ENCODE measurements at places on chromosomes 13 and 19.
A peak's percentile ranks its signal among the peaks of the same experiment; 100 is the strongest.

- no peak for DNase-seq
These were observed 176.2 kb downstream of the FOXO1 start for GRCh38 chr13:40490086-40490758.

- no peak for DNase-seq
These were observed 33.3 kb downstream of the SUGP2 start for GRCh38 chr19:18999896-19000620.

DNA sequence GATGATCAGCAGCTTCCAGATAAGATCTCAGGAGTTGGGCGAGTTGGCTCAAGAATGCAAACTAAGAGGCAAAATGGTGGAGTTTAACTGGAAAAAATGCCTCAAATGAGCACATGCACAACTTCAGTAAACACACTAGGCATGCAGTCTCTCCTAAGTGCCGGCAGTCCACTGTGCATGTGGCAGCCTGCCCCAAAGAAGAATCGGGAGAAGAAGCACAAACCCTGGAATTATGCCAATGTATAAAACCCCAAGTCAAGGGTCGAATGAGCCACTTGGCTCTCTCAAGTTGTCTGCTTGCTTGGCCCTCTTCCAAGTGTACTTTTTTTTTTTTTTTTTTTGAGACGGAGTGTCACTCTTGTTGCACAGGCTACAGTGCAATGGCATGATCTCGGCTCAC lies 53.3 kb upstream of the SLITRK1 start:
- DNase-seq = no peak

DNA sequence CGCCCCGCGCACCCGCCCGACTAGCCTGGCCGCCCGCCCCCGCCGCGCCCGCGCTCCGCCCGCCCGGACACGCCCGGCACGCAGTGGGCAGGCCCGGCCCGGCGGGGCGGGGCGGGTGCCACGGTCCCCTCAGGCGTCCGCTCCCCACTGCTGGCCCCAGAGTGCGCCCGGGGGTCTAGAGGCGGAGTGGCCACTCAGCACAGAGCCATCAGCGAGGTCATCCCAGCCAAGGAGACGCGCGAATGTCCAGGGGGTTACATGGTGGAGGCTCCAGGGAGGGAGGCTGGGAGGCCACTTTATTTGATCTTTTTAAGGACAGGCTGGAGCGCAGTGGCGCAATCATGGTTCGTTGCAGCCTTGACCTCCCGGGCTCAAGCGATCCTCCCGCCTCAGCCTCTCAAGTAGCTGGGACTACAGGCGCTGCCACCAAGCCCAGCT lies 236 bp upstream of the TINCR start:
- no peak for DNase-seq

GRCh38 chr19:11798391-11799330 lies at the start of gene ZNF491:
ZNF491 (plus strand) TSS chr19:11798523; CDS start chr19:11805954, 7,431 bp downstream.
- DNase-seq = peak; percentile 87

- DNase-seq = no peak
These were observed at the start of gene APOE for GRCh38 chr19:44905437-44906160. APOE (plus strand) TSS chr19:44905796; CDS start chr19:44906625, 829 bp downstream.

DNA sequence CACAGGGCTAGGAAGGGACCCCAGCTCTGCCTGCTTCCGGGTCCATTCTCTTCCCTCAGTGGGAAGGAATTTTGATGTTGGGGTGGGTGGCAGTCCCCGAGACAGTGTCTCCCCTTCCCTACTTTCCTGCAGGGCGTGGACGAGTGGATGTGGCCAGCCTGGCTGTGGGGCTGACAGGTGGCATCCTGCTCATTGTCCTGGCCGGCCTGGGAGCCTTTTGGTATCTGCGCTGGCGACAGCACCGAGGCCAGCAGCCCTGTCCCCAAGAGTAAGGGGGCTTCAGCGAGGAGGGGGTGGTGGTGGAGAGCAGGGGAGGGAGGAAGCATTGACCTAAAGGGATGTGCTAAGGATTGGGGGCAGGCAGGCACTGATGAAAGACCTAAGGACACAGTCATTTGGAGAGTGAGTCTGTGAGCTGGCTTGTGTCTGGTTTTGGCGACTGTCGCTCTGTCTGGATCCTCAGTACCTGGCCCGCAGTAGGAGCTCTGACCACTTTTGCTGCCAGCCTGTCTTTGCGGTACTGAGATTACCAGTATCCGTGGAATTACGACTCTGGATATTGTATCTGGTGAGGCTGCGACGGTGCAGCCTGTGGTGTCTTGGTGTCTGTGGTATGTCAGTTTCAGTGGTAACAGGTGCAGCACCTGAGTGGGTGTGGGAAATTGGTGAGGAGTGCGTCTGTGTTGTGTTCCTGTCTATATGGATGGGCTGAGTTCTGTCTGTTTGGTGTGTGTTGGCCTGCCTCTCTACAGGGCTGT lies 2.4 kb upstream of the PRR12 start:
- DNase-seq = no peak

DNA sequence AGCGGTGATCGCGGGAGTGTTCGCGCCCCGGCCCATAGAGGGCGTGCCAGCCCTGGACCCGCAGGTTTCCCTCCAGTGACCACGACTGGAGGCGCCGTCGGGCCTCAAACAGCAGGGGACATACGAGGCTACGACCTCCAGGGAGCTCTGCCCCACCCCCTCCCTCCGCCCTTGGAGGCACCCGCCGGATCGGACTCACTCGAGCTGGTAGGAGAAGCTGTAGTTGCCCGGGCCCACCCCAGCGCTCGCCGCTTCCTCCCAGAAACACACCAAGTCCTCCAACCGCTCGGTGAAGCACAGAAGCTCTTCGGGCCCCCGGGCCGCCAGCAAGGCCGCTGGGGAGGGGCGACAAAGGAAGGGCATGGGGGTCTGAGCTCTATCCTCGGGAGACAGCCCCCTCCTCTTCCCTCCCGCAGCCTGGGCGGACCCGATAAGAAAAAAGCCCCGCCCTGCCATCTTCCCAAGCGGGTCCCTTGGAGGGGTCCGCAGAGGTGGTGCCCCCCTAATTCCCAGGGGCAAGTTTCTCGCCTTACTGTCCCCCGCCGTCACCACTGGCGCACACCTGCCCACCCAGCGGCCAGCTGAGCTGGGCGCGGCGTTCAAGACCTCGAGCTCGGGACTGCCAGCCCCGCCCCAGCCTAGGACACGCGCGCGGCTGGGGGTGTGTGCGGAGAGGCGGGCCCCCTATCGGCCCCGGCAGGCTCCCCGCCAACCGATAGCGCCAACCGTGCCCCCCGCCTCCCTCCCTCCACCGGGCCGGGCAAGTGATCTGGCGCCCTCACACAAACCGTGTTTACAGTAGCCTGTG lies 1.0 kb downstream of the EPOR start:
- DNase-seq = no peak

- no peak for DNase-seq
These were observed 19.9 kb downstream of the LRFN3 start for GRCh38 chr19:35955881-35956634.

GRCh38 chr19:39539165-39539517 lies 820 bp downstream of the EID2 start:
- DNase-seq = no peak

GRCh38 chr13:36750461-36750860 lies 68.6 kb upstream of the RFXAP start:
- DNase-seq = no peak

- no peak for DNase-seq
These were observed 205.6 kb downstream of the LHFPL6 start for GRCh38 chr13:39397226-39397895.

- DNase-seq = no peak
These were observed 27.8 kb upstream of the IGSF23 start for GRCh38 chr19:44585371-44586133.

GRCh38 chr13:38850868-38851626 lies 139.6 kb downstream of the STOML3 start:
- no peak for DNase-seq

GRCh38 chr13:39494006-39494405 lies 109.0 kb downstream of the LHFPL6 start:
- DNase-seq = no peak

- DNase-seq = no peak
These were observed 417.3 kb downstream of the DIAPH3 start for GRCh38 chr13:59746291-59746962.

DNA sequence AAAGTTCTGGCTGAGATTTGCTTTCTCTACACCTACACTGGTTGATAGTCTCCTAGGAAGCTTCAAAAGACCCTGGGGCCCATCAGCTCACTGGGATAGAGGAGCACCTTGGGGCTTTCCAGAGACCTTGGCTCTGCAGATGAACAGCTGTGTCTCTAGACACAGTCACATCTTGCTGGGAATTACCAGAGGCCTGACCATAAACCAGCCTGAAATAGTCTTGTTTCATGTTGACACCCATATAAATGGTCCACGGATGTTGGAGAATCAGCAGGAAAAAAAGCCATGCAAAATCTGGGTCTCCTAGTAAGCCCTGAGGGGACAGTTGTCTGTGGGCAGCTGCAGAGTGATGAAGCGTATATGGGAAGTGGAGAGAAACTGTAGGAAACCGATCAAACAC lies 207.6 kb downstream of the DNAJC15 start:
- DNase-seq = no peak

GRCh38 chr13:30629527-30629926 lies 11.8 kb downstream of the USPL1 start:
- DNase-seq = no peak

DNA sequence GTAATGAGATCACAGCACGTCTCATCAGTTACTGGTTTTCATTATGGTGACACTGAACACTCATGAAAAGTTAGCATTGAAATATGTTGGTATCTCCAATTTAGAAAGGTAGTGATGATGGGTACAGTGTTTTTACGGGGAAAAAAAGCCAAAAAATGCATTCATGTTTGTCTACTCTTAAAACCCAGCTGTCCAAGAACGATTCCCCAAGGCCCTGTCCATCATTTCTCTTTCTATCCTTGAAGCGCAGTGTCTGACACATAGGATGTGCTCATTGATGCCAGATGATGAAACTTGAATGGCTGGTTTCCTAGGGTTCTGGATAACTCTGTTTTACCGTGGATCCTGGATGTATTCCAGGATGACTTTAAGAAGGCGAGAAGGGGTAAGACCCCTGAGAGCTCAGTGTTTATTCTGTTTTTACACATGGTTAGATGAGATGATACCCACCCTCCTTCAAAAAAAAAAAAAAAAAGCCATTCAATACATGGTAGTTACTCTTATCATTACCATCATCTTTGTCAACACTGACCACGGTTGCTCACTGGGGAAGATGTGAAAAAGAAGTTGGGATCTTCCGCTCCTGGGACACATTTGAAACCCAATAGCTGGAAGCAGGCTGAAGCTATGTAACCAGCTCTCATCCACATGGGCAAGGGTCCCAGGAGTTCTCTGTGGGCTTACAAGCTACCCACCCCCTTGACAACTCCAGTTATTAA lies 22.5 kb downstream of the SERP2 start:
- no peak for DNase-seq

- DNase-seq = no peak
These were observed 338.7 kb downstream of the IRS2 start for GRCh38 chr13:109447667-109448066.
